ENCODE measurements at places on chromosomes 12 and 14.

- no peak for DNase-seq
These were observed 3.5 kb upstream of the BAZ2A start for GRCh38 chr12:56633468-56634241.

DNA sequence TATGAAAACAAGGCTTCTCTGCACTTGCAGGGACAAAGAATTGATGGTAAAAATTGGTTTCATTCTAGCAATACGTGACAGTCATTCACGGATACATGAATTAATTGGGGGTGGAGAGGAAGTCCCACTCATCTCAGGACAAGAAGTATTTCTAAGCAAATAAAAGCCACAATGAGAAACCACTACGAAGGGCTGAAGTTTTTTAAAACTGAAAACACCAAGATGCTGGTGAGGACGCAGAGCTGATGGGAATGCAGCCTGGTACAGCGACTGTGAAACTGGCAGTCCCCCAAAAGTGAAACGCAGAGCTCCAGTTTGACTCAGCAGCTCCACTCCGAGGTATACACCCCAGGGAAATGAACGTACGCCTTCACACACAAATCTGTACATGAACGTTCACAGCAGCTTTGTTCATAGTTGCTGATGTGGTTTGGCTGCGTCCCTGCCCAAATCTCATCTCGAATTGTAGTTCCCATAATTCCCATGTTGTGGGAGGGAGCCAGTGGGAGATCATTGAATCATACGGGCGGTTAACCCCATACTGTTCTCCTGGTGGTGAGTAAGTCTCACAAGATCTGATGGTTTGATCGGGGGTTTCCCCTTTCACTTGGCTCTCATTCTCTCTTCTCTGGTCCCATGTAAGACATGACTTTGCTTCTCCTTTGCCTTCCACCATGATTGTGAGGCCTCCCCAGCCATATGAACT, 89.0 kb downstream of the SCARB1 start:
- DNase-seq: peak; percentile 85

DNA sequence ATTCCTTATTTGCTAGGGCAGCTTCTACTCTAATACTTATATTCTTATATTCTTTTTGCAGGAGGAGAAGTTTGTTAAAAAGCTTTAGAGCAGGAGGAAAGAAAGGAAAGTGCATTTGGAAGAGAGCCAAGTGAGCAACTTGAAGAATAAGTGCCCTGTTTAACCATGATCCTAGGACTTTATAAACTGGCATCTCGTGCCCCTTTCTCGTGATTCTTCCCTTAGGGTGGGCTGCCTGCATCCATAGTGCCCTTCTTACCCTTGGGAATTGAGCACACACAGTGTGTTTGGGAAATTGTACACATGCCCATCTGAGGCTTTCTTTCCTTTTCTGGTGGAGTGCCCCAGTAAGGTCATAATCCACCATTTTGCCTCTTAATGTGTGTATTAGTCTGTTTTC, 141.9 kb downstream of the NUBPL start:
- no peak for DNase-seq

- no peak for DNase-seq
These were observed 17.4 kb downstream of the CMKLR1 start for GRCh38 chr12:108321688-108322087.
